ENCODE measurements at places on chromosomes 6 and 20.
A peak's percentile ranks its signal among the peaks of the same experiment; 100 is the strongest.

- no peaks in the 10 kb centered on the region for H3K27me3 ChIP-seq
- H3K36me3 ChIP-seq: no peaks in the 10 kb centered on the region
- no peak overlapping the region for H3K27ac ChIP-seq
- H3K4me3 ChIP-seq: no peak overlapping the region
- peaks cover 21% of the 10 kb centered on the region for H3K4me1 ChIP-seq
Measured at GRCh38 chr6:156956286-156956685, 179.1 kb downstream of the ARID1B start.

GRCh38 chr6:169205176-169206160 lies 48.2 kb downstream of the THBS2 start:
- no peaks in the 10 kb centered on the region for H3K4me1 ChIP-seq
- H3K36me3 ChIP-seq: no peaks in the 10 kb centered on the region
- H3K27me3 ChIP-seq: no peaks in the 10 kb centered on the region
- no peak overlapping the region for H3K4me3 ChIP-seq
- DNase-seq: no peak
- no peak overlapping the region for H3K27ac ChIP-seq

GRCh38 chr20:36607586-36608387 lies 2.2 kb downstream of the RAB5IF start:
- H3K4me1 ChIP-seq: peaks cover 19% of the 10 kb centered on the region
- H3K27ac ChIP-seq: no peak overlapping the region
- peaks cover 11% of the 10 kb centered on the region for H3K36me3 ChIP-seq

GRCh38 chr6:155276638-155277037 lies 12.8 kb downstream of the CLDN20 start:
- H3K4me1 ChIP-seq: peaks cover 41% of the 10 kb centered on the region
- H3K36me3 ChIP-seq: peaks cover 6% of the 10 kb centered on the region
- DNase-seq: peak; percentile 17
- no peaks in the 10 kb centered on the region for H3K27me3 ChIP-seq
